ENCODE measurements at places on chromosomes 12 and 14. TPM values are rescaled to one million over a fixed set of nuclear protein-coding genes. Genes with fewer than 3 reads are reported as not detected.

GRCh38 chr12:39610436-39611025 is 9.1 kb downstream of the ABCD2 start:
- DNase-seq = no peak

DNA sequence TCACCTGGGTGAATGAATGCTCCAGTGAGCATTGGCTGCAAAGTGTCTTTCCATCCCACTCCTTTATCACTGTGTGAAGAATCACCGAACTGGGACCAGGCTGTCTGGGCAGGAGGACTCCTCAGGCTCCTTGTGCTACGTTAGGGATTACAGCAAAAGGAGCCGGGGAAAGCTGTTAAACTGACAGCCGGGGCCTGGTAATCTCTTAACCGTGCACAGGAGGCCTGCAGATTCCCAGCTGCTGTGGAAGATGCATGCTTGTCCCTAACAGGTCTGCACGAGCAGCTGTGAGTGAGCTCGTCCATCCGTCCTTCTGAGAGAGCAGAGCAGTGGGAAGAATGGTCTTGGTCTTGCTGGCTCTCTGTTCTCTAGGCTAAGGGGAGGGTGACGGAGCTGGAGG is 231.5 kb downstream of the AACS start:
- no peak for DNase-seq

- DNase-seq = no peak
Measured at GRCh38 chr12:111166779-111167540, 201.9 kb downstream of the PHETA1 start.

GRCh38 chr12:26276709-26277108 is 81.3 kb downstream of the SSPN start:
- DNase-seq = no peak

The TMEM229B gene
- polyA plus RNA-seq = 2.6 TPM

The KRT6A gene
- not detected for polyA plus RNA-seq

The VDR gene
- 3.1 TPM for polyA plus RNA-seq

DNA sequence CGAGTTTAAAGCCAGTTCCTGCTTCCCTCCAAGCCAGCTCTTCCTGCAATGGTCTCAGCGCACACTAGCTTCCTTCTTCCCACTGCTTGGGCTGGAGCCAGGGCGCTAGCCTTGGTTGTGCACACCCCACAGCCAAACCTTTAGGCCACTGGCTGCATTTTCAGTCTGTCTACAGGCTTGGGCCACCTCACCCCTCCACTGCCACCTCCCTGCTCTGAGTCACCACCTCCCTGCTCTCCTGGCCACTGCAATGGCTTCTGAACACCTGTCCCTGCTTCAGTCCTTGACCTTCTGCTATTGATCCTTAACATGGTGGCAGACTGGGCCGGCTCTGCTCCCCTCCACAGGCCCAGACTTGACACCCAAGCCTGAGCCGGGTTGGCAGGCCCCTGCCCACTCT is 151.1 kb downstream of the RBM19 start:
- no peak for DNase-seq

DNA sequence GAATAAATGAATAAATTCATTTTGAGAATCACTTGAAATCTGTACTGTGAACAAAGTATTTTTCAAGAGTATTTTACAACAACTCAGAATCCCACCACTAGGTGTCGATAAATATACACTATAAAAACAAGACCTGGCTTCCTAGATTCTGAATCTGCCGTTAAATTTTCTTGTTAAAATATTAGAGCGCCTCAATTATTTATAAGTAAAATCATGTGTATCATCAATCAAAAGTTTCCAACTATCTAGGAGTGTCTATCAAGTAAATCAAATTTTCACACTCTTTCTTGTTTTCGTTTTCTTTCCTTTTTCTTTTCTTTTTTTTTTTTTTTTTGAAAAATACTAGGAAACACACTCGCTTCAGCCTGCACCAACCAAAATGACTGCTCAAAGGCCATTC is 179.2 kb upstream of the DCN start:
- DNase-seq = peak; percentile 63

- no peak for DNase-seq
Measured at GRCh38 chr12:57632073-57632957, 686 bp downstream of the B4GALNT1 start.

- DNase-seq = no peak
Measured at GRCh38 chr12:4164188-4164558, 109.4 kb upstream of the CCND2 start.

Measured in left kidney (tissue), 8 donors.